ENCODE measurements at places on chromosomes 13 and 19.

GRCh38 chr19:13031917-13032623 lies 36.8 kb downstream of the NFIX start:
- DNase-seq, result no peak

GRCh38 chr13:113122550-113123225 lies at the start of gene F10:
Gene F10, plus strand, starts transcription at chr13:113122799. Its CDS starts 57 bp downstream, at chr13:113122856.
- DNase-seq, result no peak

DNA sequence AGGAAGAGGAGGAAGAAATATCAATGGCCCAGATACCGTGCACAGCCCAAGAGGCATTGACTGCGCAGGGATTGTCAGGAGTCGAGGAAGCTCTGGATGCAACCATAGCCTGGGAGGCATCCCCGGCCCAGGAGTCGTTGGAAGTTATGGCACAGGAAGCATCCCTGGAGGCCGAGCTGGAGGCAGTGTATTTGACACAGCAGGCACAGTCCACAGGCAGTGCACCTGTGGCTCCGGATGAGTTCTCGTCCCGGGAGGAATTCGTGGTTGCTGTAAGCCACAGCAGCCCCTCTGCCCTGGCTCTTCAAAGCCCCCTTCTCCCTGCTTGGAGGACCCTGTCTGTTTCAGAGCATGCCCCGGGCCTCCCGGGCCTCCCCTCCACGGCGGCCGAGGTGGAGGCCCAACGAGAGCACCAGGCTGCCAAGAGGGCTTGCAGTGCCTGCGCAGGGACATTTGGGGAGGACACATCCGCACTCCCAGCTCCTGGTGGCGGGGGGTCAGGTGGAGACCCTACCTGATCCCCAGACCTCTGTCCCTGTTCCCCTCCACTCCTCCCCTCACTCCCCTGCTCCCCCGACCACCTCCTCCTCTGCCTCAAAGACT lies 36.0 kb downstream of the KEAP1 start:
- DNase-seq, result no peak

GRCh38 chr13:111115965-111116521 lies 933 bp downstream of the ARHGEF7 start:
- no peak for DNase-seq

GRCh38 chr13:78786459-78786858 lies 127.5 kb upstream of the OBI1 start:
- DNase-seq, result no peak

DNA sequence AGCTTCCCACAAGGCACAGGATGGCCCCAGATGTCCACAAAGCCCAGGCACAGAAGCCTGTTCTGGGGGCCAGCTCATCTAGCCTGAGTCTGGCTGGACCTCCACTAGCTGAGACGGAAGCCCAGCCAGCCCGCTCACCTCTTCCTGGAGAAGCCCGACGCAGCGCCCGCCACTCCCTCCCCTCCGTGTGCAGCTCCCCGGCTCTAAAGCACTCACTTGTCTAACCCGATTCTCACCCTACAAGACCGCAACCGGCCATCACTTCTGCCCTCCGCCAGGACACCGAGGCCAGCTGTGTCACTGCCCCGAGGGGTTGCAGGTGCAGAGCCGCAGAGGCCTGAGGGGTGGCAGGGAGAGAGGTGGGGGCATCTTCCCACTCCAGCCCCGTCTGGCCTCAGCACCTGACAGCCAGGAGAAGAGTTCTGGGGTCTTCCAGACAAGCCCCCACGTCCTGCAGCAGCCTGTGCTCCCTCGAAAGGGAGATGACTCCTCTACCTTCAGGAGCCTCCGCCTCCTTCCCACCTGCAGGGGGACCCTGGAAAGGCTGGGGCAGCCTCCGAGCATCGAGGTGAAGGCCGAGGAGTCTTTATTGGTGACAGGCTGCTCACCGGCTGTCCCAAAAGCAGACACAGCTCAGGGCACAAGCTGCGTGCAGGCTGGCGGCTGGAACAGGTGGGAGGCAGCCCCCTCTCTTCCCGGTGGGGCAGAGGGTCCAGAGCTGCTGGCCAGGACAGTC lies 5.9 kb upstream of the DIRAS1 start:
- no peak for DNase-seq

Measured in stimulated activated CD4-positive, alpha-beta T cell treated with anti-CD3 and anti-CD28 coated beads, Interleukin-4, amount 100 ng/mL, for 1 hour (primary cell).